Activated CD8-positive, alpha-beta memory T cell treated with anti-CD3 and anti-CD28 coated beads for 4 hours (primary cell): ENCODE measurements at places on chromosomes 4 and X.

GRCh38 chr4:158877069-158877468 lies 108.2 kb downstream of the FNIP2 start:
- DNase-seq = no peak

- DNase-seq = no peak
Measured at GRCh38 chr4:138665851-138666250, 349.7 kb upstream of the NOCT start.

DNA sequence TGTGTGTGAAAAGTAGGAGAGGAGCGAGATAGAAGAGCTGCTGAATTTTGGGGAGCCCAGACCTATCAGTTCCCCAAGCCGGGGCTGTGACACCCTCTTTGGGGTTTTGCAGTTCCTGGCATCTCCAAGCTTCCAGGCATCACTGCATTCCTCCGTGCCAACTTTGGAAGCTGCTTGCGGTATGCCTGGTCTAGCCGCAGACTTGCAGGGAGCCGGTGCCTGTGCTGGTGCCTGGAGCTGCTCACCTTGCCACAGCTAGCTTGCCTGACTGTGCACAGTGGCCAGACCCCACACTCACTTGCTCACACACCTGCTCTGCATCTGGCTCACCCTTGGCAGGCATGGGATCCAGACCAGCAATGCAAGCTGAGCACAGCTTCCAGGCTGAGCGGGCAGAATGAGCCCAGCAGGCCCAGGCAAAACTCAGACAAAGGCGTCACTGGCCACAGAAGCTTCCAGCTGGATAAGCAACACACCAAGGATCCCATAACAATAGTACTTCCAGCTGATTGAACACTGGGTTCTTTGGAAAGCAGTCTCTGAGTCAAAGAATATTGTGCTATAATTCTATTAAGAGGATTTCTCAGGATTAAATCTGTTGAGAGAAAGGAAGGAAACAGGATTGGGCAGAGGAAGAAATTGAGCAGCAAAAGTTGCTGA lies 390.9 kb downstream of the TEX13C start:
- DNase-seq = no peak

DNA sequence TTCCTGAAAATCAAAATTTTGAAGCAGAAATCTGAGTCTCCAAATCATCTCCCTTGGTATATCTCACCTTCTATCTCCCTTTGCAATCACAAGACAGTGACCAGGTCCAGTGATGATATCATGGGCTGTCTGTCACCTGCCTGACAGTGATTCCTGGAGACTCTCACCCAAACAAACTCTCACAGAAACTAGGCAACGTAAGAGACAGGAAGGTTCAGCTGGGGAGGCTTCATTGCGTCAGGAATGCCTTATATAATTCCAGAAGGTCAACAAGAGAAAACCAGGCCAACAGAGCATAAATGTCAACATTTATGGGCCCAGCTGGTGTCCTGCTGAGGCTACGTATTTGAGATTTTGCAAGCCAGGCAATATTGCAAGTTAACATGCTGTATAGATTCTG lies 412.7 kb downstream of the KCNIP4 start:
- no peak for DNase-seq

DNA sequence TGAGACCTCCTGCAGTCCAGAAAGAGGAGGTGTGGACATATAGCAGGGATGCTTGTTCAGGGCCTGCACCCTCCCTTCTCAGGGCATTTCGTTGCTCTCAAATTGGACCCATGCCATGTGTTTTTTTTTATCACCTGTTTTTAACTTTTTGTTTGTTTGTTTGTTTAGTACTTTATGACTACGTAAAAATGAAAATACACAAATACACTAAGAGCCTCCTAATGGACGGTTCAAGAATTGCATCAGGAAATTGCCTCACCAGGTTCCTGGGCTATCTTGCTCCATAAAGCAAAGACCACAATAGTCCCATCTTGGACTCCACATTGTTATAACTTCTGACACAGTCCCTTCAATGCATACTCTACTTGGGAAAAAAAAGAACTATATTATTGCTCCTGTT lies 1685.9 kb upstream of the TENM3 start:
- no peak for DNase-seq

- no peak for DNase-seq
Measured at GRCh38 chr4:176031922-176032321, 33.7 kb upstream of the WDR17 start.

GRCh38 chr4:136562834-136563233 lies 969.5 kb downstream of the PCDH18 start:
- no peak for DNase-seq

DNA sequence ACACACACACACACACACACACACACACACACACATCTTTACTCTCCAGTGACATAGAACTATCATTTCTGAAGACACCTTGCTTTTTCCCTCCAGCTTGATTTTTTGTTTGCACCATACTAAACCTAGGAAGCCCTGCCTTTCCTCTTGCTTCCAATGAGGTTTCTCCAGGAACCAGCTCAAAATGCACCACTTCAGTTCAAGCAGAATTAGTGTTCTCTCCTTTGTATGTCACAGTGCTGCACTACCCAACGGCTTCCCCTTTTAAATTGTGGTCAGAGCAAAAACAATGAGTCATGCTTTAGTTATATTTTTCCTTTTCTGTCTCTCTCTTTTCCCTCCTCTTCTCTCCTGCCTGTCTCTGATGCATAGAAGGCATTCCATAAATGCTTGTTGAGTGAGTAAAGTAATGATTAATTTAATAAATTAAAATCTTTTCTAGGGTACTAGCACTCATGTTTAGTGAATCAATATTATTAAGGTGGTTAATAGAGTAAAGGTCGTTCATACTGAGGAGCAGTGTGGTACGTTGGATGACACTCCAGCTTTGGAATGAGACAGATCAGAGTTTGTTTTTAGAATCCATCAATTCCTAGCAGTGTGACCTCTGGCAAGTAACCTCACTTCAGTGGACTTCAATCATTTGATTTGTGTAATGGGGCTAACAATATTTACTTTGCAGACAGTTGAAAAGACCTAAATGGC lies 5.9 kb downstream of the RTL3 start:
- no peak for DNase-seq

GRCh38 chrX:114065577-114066223 lies 518.2 kb upstream of the HTR2C start:
- no peak for DNase-seq

DNA sequence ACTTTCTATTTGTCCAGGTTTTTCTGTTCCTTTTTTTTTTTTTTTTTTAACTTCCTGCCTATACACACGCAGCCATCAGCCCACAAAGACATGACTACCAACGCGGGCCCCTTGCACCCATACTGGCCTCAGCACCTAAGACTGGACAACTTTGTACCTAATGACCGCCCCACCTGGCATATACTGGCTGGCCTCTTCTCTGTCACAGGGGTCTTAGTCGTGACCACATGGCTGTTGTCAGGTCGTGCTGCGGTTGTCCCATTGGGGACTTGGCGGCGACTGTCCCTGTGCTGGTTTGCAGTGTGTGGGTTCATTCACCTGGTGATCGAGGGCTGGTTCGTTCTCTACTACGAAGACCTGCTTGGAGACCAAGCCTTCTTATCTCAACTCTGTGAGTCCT lies 2.1 kb downstream of the EBP start:
- DNase-seq = no peak

GRCh38 chrX:10579112-10580011 lies 41.0 kb downstream of the MID1 start:
- DNase-seq = no peak

DNA sequence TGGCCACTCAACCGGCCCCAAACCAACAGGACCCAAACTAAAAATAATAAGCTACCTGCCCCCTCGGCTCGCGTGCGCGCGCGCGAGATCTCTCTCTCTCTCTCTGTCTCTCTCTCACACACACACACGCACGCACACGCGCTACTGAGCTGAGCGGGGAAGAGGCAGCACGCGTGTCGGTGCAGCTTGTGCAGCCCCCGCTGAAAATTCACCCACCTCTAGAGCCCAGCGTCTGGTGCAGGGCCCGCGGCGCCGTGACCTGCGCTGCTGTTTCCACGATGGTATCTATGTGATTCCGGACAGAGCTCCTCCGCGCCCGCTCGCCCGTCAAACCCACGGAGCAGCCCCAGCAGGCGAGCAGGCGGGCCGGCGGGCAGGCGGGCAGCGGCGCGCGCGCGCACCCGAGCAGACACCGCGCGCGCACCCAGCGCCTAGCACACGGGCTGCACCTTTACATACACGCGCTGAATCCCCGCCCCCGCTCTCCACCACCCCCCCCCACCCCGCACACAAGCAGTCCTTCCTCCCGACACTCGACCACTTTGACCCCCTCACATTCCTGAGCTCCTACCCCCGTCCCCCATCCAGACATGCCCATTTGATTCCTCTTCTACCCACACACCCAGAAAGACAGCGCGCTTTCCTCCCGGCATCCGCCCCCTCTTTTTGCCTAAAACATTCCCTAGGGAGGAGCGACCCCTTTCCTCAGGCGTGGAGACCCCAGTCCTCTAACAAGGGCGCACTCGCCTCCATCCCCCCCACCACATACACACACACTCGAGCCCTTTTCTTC lies 1.0 kb downstream of the SLITRK4 start:
- DNase-seq = no peak
